ENCODE measurements at places on chromosomes 12 and 14. TPM values are rescaled to one million over a fixed set of nuclear protein-coding genes. Genes with fewer than 3 reads are reported as not detected.

- no peaks in the 10 kb centered on the region for H3K36me3 ChIP-seq
- H3K27ac ChIP-seq, result no peak overlapping the region
- no peak for DNase-seq
- no peak overlapping the region for H3K4me3 ChIP-seq
Measured at GRCh38 chr12:71169286-71169685, 11.5 kb upstream of the TSPAN8 start.

- H3K27ac ChIP-seq, result no peak overlapping the region
- no peak for DNase-seq
- no peaks in the 10 kb centered on the region for H3K36me3 ChIP-seq
- H3K4me3 ChIP-seq, result no peak overlapping the region
- H3K27me3 ChIP-seq, result no peaks in the 10 kb centered on the region
Measured at GRCh38 chr12:131387281-131388163, 323.4 kb upstream of the SFSWAP start.

- no peaks in the 10 kb centered on the region for H3K36me3 ChIP-seq
- H3K27me3 ChIP-seq, result peaks cover 2% of the 10 kb centered on the region
- H3K4me3 ChIP-seq, result no peak overlapping the region
Measured at GRCh38 chr12:99154216-99154982, 493.2 kb upstream of the GARIN6 start.

- H3K27ac ChIP-seq, result peak overlapping the region; percentile 69
- peak overlapping the region; percentile 83 for H3K4me3 ChIP-seq
- no peak for DNase-seq
- H3K4me1 ChIP-seq, result peaks cover 29% of the 10 kb centered on the region
- H3K36me3 ChIP-seq, result peaks cover 11% of the 10 kb centered on the region
Measured at GRCh38 chr12:117098024-117098360, 1.2 kb downstream of the TESC start.

The RILPL1 gene
- total RNA-seq, result 2.2 TPM

The NID2 gene
- 0.36 TPM for total RNA-seq

The HOXC4 gene
- total RNA-seq, result 1.2 TPM

The FOXG1 gene
- not detected for total RNA-seq
